T47D (cell line): ENCODE measurements at places on chromosomes 16 and 17.

DNA sequence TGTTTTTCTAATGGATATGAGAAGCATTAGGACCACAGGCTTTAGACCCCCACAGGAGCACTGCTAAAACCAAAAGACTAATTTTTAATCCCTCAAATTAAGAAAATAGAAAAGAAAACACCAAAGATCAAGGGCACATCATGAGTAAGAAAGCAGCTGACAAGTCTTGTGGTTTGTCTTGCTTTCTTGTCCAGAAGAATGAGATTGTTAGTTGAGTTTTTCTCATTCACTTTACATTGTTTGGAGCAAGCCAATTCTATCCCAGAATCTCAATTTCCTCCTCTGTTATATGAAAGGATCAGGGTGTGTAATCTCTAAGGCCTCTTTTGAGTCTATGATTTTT lies 899.0 kb downstream of the KCNJ2 start:
- DNase-seq, result no peak

- no peak for DNase-seq
Observed at GRCh38 chr16:28285649-28286048, 6.7 kb upstream of the SBK1 start.

GRCh38 chr17:1554751-1555540 lies 7.6 kb downstream of the PITPNA start:
- DNase-seq, result no peak

DNA sequence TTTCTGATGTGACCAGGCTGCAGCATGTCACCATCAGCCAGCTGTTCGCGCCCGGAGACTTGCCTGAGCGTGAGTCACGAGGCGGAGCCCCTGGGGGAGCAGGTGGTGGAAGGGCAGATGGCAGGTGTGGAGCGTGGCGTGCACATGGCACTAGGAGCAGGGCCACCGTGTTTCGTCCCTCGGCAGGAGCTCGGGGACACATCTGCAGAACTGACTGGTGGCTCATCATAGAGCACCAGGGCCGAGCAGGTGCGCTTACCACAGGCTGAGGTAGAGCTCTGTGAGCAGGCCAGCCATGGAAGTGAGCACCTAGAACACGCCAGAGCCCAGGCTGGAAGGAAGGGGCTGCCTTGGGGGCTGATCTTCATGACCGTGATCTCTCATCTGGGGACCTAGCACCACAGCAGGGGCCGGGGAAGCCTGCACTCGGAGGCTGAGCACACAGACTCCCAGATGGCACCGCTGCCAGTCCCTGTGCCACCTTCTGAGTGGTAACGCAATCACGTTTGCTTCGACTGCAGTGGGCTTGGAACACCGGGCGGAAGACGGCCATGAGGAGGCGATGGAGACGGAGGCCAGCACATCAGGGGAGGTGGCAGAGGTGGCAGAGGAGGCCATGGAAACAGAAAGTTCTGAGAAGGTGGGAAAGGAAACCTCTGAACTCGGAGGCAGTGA lies 61.8 kb upstream of the ENDOV start:
- DNase-seq, result no peak

DNA sequence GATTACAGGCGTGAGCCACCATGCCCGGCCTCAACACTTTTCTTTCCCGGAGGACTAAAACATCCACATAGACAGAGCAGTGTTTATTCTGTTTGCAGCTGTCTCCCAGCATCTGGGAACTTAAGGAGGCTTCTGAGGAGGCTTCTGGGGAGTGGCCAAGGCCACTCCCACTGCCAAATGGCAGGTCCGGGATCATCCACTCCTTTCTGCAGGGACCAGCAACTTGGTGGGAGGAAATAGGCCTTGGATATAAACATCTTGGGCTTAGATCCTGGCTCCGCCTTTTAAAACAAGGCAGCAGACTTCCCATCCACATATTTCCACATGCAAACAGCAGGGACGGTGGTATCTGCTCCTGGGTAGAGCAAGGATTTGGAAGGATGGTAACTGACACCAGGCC lies 14.1 kb upstream of the SPATA32 start:
- no peak for DNase-seq

GRCh38 chr17:7072406-7072805 lies 7.6 kb downstream of the CLEC10A start:
- DNase-seq, result no peak

DNA sequence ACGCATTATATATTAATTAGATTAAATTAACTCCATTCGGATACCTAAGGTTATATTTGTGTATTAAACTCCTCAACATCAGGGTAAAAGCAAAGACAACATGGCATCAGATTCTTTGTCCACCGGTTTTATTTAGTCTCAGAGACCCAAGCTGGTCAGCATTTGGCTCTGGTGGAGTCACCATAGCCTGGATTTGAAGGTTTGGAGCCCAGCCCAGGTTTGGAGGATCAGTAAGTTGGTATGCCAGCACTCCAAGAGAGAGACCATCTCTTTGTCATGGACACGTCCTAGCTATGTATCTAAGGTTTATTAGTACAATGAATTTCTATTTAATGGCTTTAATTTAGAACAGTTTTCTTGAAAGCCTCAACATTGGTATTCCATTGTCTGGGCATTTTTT lies 328.4 kb upstream of the RBFOX1 start:
- DNase-seq, result no peak

- no peak for DNase-seq
Observed at GRCh38 chr17:7720125-7720524, 2.6 kb downstream of the DNAH2 start.

DNA sequence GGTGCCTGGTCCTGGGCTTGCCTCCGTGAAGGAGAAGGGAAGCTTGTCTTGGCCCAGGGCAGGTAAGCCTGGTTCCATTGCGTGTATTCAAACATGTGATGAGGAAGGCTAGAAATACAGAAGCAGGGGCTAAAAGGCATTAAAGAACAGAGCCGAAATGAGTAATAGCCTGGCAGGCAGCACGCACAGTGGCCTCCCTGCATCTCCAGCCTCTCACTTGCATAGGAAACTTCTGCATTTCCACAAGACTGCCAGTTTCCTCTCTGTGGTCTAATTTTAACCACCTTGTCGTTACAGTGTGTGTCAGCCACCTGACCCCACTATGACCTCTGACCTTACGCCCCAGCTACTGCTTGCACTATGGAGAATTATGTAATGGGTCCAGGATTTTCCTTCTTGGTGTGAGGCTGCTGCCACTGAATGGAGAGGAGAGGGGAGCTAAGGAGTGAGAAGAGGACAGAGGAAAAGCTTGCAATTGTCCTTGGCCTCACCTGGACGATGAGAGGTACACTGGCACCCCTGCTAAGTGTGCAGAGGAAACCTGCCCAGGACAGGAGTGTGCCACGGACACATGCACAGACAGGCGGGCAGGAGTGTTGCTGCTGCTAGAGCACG lies 32.8 kb downstream of the HIC1 start:
- no peak for DNase-seq

GRCh38 chr16:49019831-49020230 lies 261.8 kb downstream of the CBLN1 start:
- DNase-seq, result no peak

DNA sequence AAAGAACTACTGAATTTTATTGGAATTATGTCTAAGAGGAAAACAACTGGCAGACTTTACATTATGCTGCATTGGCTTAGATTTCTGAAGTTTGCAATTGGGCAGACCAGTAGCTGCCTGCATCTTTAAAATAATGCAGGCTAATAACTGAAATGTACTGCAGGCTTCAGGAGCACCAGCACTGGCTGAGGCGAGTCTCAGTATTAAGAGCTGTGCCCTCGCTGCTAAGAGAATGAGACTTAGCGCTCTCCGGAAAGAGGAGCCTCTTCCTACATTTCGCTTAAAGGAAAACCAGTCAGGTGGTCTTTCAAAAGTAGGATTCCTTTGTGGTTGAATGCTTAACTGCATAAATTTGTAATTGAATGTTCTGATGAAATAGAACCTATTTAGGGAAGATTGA lies 885 bp downstream of the CNTNAP4 start:
- no peak for DNase-seq

- peak; percentile 43 for DNase-seq
Observed at GRCh38 chr16:15899538-15900100, 11.2 kb upstream of the CEP20 start.

DNA sequence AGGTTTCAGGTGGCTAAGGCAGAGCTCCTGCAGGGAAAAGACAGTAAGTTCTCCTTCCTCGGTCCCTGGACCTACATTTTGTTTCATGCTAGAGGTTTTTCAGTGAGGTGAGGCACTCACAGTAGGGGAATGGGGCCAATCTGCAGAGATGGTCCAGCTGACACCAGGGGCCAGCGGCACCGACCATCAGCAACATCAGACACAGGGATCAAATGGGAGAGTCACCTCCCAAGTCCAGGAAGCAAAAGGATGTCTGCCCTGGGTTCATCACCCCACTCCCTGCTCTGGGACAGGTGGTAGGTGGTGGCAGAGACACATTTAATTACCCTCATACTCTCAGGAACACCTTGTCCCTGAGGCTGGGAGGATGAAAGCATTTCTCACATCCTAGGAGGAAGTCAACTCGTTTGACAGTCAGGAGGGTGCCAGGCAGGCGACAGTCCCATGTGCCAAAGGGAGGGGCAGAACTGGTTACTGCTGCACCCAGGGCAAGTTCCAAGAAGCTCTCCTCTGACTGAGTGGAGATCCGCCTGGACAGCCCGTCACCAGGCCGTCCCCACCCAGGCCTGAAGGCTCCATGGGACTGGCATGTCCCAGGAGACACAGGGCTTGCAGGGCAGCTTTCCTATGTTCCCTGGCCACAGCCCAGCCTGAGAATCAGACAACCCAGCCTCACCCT lies 19.2 kb downstream of the ATP6V0D1 start:
- peak; percentile 72 for DNase-seq

GRCh38 chr16:85195900-85196772 lies 83.9 kb upstream of the CIBAR2 start:
- no peak for DNase-seq

DNA sequence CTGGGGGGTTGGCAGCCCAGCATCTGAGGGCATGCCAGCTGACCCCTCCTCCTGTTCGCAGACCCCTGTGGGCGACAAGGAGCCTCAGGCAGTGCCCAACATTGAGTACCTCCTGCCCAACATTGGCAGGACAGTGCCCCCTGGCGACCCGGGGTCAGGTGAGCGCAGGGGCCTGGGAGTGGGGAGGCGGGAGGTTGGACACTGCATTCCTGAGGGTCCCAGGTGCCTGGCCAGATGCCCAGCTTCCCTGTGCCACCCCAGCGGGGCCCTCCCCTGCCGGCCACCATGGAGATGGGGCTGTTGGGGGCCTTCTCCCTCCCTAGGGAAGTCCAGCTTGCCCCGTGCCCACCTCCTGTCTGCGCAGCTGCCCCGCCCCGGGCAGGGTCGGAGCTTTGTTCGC lies 70.1 kb downstream of the ARHGAP23 start:
- DNase-seq, result no peak

GRCh38 chr16:63789603-63790002 lies 1332.3 kb downstream of the CDH11 start:
- no peak for DNase-seq

DNA sequence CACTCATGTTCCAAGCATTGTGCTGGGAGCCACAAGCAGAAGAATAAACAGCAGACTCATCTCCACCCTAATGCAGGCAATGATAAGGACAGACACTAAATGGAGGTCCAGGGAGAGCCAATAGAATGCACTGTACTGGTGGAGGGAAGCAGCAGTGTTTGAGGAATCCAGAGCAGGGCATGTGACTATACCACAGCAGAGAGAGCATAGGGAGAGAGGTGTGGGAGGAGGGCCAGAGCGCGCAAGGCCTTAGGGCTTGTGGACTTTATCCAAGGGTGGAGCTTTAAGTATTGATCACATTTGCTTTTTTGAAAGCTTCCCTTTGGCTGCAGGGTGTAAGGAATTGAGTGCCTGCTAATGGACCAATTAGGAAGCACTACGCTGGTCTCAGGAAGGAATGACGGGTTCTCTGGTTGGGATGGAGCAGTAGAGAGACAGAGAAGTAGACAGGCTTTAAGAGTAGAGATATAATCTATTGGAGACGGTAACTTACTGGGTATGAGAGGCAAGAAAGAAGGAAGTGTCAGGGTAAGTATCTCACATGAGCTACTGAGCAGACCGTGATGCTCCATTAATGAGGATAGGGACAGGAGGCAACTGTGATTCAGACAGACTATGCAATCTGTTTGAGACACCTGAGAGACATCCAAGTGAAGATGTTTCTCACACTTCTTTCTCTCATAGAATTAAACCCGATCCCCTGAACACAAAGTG lies 82.2 kb downstream of the MYO1D start:
- peak; percentile 50 for DNase-seq

- DNase-seq, result no peak
Observed at GRCh38 chr17:12624211-12624610, 41.5 kb upstream of the MYOCD start.

- no peak for DNase-seq
Observed at GRCh38 chr16:87841340-87842208, 27.7 kb downstream of the SLC7A5 start.

GRCh38 chr17:74455821-74456220 lies 10.6 kb upstream of the CD300A start:
- DNase-seq, result no peak

DNA sequence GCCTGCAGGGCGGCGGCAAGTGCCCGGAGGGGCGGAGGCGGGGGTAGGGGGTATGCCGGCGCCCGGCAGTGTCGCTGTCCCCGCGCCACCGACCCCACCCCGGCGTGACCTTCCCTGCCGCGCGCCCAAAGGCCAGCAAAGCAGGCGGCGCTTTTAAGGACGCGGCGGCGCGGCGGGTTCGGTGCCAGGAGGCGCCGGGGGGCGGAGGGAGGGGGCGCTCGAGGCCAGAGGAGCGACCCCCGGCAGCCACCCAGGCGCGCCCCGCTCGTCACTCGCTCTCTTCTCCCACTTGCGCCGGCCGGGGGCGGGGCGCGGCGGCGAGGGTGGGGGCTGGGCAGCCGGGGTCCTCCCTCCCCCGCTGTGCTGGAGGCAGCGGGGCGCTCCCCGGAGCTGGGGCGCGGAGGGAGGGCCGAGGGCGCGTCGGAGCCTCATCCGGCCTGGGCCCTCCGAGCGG lies 8.6 kb upstream of the BAHCC1 start:
- DNase-seq, result no peak

GRCh38 chr17:75654176-75654575 lies 12.8 kb downstream of the RECQL5 start:
- DNase-seq, result peak; percentile 67

GRCh38 chr16:84652566-84652965 lies 4.3 kb downstream of the KLHL36 start:
- DNase-seq, result no peak
